Stimulated activated CD4-positive, alpha-beta T cell treated with anti-CD3 and anti-CD28 coated beads, Interleukin-1b, Interleukin-23, amount 100 ng/mL, for 1 hour (primary cell): ENCODE measurements at places on chromosomes 7 and 10.

DNA sequence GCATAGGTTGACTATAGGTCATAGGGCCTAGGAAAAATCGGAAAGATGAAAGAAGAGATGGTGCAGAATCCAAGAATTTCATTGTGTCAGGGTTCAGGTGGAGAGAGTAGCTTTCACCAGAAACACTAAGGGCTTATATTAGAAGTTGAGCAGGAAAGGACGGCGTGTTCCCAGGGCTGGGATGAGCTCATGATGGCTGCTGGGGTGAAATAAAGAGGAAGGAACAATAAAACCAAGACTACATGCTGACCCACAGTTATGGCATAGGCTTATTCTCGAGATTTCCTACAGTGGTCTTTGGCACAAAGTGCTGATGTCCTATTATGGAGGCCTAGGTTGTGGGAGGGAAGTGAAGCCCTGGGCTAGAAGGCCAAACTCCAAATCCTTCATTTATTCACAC, 195.8 kb downstream of the PTEN start:
- DNase-seq, result no peak

DNA sequence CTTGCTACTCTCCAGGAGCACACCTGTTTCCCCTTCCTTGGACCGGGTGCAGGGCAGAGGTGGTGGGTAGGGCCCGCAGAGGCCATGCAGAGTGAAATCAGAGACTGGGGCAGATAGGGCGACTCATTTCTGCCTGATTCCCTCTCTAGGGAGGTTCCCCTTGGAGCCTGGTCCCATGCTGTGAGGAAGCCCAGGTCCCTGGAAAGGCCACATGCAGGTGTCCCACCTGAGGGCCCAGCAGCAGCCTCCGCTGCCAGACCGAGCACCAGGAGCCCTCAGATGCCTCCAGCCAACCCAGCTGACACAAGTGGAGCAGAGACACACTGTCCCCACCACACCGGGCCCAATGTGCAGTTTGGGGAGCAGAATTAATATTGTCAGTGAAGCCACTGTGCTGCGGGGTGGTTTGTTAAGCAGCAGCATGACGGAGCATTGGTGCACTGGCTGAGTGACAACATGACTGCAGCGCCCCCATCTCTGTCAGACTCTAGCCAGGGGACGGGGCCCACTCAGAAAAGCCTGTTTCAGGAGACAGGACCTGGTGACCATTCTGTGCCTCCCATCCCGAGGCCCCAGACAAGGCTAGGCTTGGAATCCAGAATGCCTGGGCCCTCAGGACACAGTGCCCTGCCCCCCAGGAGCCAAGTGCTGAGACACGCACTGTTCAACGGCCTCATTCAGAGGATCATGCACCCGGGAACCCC, 30.4 kb upstream of the RET start:
- DNase-seq, result no peak

DNA sequence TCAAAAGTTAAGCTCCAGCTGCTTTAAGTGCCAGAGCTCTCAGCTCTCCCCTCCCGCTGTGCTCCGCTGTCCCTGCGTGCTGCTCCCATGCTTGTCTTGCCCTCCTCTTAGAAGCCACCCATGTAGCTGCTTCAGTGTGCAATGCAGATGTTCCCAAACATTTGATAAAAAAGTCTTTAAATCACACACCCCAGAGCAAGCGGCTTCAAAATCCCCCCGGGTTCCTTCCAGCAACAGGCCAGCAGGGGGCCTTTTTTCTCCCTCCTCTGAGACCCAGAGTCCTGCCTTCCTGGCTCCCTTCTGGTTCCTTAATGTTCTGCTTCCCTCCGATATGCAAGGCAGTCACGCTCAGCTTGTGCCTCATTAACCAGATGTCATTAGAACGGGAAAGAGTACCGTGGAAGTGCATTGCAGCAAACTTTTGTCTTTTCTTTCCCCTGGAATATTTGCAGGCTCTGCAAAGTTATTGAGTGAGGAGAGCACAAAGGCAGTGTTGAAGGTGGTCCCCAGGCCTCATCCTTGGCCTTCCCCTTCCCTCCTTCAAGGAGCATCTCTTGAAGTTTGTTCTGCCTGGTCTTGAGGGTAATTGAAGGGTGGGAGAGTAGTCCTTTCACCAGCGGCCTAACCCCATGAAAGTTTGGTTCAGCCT, 25.5 kb downstream of the LDB3 start:
- no peak for DNase-seq

DNA sequence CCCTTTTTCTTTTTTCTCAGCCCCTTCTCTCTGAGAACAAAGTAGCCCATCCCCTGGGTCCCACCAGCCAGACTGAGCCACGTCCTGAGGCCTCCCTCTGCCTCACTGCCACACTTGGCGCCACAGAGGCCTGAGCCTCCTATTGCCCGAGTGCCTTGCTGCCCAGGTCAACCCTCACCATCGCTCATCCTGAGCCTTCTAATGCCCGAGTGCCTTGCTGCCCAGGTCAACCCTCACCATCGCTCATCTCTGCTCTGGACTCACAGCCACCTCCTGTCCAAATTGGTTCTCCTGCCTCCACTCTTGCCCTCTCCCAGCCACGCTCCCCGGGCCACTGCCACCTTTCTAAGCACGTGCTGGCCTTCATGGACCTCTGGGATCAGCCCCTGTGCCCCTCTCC, 53.2 kb upstream of the SMNDC1 start:
- no peak for DNase-seq

DNA sequence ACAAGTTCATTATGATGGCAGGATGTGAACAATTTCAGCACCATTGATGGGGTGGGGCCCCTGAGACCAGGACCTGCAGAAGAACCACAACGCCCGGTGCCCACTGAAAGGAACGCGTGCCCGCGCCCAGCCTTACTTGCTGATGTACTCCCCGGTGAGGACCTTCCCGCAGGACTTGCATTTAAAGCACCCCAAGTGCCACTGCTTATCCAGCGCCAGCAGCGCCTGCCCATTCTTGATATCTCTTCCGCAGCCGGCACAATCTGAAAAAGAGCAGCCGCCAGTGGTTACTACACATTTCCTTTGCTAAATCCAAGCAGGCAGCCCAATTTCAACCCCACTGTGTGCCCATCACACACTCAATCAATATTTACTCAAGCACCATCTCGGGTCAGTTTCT, 110.6 kb downstream of the ABLIM1 start:
- no peak for DNase-seq

DNA sequence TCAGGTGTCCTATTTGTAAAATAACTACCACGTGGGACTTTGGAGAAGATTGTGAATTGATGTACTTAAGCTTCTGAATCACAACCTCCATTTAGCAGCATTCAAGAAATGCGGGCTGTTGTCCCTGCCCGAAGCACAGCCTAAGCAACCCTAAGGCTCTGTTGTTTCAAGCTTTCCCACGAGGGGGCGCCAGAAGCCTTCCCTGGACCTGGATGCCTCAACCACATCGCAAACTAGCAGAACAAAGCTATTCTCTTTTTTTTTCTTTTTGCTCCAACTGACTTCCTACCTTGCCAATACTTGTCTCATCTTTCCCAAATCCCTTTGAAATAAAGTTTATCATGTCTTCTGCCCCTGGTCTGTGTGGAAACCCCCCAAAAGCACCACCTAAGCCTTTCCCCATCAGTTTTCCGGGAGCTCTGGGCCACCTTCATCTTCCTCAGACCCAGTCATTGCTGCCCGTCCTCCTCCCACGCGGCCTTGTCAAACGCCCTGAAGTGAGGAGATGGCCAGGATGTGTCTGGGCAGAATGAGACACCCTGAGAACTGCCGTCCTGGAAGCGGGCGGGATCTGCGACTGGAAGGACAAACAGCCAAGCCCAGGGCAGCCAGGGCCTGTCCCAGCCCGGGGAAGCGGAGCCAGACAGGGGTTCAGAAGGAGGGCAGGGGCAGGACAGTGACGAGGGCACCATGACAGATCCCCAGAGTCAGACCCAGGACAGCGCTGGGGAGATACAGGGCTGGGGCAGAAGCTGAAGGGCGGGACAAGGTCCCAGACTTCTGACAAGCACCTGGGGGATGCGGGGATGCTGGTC, 112.7 kb downstream of the SLIT1 start:
- peak; percentile 80 for DNase-seq

DNA sequence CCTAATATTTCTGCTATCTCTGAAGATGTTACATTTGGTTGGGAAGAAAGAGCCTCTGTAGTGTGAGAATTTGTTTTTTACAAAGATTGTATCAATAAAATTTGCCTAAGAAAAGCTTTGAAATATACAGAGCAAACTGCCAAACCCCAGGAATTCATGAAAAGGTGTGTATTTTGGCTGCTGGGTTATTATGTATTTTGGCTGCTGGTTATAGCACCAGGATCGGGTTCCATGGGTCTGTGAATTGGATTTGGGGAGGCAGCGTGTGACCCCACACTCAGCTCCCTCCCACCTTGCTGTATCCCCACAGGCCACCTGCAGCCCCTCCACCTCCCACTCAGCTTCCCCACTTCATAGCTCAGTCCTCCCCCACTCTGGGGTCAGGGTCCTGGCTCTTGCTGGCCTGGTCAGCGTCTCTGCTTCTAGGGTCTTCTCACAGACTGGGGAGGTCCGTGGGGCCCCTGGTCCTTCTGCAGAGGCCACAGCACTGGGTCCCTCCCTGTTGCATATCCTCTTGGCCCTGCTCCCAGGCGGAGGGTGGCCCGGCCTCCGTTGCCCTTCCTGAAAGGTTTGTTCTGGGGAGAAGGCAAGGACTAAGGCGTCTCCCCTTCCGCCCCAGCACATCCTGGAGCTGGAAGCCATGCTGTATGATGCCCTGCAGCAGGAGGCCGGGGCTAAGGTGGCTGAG, 24.0 kb upstream of the DPYSL4 start:
- no peak for DNase-seq

DNA sequence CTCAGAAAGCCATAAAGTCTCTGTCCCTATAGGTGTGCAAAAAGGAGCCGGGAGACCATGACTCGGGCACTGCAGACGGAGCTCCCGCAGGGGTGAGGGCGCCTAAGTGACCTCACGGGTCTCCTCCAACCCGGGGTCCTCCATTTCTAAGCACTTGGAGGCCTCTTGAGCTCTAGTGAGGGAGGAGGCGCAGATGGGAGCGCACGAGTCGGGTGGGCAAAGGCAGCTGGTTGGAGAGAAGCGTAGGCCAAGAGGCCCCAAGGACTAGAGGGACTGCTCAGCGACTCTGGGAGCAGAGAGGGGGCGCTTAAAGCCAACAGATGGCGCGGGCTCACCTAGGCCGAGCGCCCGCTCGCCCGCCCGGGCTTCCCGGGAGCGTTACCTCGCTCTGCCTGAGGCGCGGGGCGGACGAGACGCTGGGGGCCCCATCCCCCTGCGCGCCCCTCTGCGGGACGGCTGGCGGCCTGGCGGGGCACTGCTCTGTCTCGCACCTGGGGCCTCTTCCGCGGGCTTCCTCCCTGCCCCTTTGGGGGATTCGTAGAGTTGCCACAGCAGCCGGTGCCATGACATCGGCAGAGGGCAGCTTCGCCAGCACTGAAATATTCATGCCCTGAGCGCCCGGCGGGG, 523 bp upstream of the CDH23 start:
- no peak for DNase-seq

DNA sequence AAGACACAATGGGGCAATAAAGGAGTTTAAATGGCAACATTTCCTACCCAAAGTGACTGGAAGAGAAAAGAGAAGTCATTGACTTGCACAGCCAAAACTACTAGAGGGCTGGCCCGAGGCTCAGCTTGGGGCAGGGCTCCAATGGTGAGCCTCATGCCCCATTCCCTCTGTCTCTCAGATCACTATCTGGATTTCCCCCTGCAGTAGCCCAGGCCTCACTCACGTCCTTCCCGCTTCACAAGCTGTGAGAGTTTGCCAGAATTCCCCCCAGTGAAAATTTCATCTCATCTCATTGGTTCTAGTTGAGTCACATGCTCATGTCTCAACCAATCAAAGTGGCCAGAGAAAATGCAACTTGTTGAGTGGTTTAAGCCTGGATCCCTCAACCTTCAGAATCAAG, 181.3 kb downstream of the WDR11 start:
- no peak for DNase-seq
